ENCODE measurements at places on chromosomes 13 and 19.

DNA sequence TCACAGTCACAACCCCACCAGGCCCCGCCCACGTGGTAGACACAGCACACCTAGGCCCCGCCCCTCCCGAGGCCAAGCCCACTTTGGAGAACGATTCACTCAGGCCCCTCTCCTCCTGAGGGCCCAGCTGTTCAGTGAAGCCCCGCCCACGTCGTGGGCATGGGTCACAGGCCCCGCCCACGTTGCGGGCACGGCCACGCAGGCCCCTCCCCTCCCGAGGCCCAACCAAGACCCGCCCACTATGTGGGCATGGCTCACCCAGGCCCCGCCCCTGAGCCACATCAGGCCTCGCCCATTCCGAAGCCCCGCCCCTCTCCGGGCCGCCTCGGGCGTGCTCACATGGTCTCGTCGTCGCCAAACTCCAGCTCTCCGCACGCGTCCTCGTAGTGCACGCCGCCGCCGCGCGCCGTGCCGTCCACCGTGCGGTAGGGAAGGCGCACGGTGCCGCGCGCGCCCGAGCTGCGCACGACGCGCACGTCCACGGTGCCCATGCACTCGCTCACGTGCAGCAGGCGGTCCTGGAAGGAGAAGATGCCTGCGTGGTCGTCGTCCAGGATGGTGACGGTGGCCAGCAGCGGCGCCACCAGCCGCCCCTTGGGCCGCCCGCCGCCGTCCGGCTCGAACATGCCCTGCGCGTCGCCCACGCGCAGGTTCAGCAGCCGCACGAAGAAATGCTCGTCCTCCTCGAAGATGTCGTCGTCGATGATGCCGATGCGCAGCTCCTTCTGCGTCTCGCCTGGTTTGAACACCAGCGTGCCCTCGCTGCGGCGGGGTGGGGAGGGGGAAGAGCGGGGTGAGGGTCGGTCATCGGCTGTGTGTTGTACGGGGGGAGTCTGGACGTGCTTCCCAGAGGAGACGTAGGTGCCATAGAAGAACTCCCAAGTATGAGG lies 24.0 kb downstream of the SLC8A2 start:
- no peak for DNase-seq

DNA sequence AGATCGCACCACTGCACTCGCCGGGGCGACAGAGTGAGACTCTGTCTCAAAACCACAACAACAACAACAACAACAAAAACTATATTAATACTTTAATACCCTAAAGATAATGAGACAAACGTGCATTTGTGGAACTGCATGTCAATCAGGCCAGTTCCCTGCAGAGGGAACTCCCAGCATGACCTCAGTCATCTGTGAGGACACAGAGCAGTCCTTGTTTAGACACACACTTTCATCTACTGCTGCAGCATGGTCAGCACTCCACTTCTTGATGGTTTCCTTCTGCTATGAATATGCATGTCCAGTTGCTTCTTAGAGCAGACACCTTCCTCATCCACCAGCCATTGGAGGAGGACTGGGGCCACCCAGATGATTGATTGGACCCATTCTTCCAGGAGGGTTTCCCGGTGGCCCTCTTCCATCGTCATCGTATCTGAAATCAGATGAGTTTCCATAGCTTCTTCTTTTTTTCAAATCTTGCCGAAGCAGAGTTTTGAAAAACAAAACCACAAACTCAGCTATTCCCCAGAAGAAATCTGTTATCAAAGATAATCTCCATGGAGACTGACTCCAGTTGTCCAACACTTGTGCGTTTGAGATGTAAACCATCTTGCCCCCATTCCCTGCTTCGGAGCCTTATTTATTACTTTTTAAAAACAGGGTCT lies 26.5 kb downstream of the ZNF607 start:
- DNase-seq, result no peak

- no peak for DNase-seq
Observed at GRCh38 chr13:34654647-34655046, 287.4 kb upstream of the NBEA start.

- DNase-seq, result no peak
Observed at GRCh38 chr19:3202346-3202745, 16.6 kb downstream of the NCLN start.

GRCh38 chr13:94849254-94849653 lies 136.9 kb upstream of the SOX21 start:
- no peak for DNase-seq

GRCh38 chr13:32587811-32588170 lies 1.5 kb downstream of the PDS5B start:
- DNase-seq, result no peak

DNA sequence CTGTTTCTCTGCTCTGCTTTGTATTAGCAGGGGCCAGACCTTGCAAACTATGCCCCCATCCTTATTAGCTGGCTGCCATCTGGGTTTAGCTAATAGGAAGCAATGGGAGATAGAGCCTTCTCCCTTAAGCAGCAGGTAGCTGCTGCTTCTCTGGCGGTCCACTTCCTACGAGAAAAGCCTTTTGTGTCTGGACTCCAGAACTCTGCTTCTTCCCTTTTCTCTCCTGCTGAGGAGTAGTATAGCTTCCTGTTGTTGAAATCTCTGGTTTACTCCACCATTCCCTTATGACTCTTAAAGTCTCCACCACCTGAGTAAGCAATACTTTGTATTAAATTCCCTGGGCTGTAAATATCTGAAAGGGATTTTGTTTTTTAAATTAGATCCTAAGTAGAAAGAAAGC lies 147.1 kb downstream of the DNAJC15 start:
- no peak for DNase-seq

GRCh38 chr19:3609779-3610719 lies 3.4 kb upstream of the TBXA2R start:
- DNase-seq, result no peak

- no peak for DNase-seq
Observed at GRCh38 chr13:114048443-114048842, 74.6 kb upstream of the C13orf46 start.

DNA sequence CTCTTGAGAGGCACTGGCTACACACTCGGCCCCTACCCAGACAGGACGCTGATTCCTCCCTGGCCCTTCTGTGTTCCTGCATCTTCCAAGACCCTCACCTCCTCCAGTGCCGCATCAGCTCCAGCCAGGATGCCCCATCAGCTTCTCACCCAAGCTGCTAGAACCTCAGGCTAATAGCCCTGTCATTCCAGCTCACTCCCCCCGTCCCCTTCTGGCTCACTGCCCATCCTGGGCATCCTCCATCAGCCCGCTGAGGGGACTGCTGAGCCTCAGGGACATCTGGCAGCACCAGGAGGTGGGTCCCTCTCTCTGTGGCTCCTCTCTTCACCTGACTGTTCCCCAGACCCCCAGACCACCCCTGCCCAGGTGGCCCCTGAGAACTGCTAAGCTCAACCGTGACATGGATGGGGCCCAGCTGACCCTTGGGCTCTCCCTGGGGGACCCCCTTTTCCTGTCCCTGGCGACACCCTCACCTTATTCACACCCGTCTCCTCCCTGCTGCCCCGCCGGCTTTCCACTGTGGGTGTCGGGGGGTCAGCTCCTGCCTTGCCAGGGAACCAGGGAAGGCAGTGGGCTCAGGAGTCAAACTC lies 4.8 kb downstream of the FFAR3 start:
- no peak for DNase-seq

DNA sequence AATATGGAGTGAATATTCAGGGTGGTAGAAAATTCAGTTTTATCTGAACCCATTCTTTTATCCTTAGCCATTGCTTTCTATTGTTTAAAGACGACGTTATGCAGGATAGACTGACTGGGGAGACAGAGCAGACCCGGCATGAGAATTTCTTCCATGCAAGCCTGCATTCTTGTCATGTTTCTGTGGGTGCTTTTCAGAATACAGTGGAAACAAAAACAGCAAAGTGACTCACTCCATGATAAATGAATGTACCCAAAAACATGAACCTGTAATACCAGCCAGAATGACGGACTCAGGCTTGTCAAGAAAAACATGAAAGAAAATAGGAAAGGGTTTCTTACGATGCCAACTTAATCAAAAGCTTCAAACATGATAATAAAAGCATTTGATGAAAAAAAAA lies 924.0 kb downstream of the EFNB2 start:
- DNase-seq, result no peak
